ENCODE measurements at places on chromosomes 1 and 21.

- DNase-seq: no peak
Observed at GRCh38 chr1:55141295-55141893, 73.8 kb downstream of the USP24 start.

- DNase-seq: no peak
Observed at GRCh38 chr1:34518146-34518699, 236.6 kb upstream of the GJB5 start.

DNA sequence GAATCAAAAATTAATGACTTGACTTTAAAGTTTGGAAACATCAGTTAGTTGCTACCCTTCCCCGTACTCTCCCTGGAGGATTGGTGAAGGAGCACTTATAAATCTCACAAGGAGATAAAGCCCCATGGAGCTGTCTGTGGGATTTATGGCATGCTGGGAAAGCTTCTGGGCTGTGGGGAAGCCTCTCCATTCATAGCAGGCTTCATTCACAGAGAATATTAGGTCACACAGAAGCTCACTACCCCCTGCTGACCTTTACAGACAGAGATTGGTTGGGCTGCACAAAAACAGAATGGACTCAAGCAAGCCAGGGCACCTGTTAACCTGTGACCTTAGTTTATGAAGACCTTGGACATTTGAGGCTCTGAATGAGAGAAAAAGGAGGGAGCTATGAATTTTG is 32.1 kb downstream of the RGL1 start:
- DNase-seq: no peak

- DNase-seq: no peak
Observed at GRCh38 chr1:156452907-156453306, 47.7 kb downstream of the MEF2D start.

GRCh38 chr21:25834381-25834780 is 99.6 kb downstream of the GABPA start:
- no peak for DNase-seq

DNA sequence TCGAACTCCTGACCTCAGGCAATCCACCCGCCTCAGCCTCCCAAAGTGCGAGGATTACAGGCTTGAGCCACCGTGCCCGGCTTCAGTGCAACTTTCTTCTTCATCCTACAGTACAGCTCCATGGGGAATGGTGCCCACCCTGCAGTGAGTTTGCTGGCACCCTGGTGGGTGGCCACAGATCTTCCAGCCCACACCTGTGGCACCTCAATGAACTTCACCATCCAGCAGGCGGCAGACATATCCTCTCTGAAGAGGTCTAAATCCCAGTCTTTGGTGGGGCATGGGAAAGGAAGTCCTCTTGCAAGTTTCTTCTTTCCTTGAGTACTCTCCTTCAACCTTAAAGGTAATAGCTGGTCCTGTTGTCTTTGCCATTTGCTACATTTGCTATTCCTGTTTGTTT is 18.1 kb upstream of the ZBTB8A start:
- DNase-seq: no peak

- DNase-seq: no peak
Observed at GRCh38 chr1:61081144-61081685, 1.1 kb upstream of the NFIA start.

- no peak for DNase-seq
Observed at GRCh38 chr1:179169616-179170467, 59.6 kb downstream of the ABL2 start.

DNA sequence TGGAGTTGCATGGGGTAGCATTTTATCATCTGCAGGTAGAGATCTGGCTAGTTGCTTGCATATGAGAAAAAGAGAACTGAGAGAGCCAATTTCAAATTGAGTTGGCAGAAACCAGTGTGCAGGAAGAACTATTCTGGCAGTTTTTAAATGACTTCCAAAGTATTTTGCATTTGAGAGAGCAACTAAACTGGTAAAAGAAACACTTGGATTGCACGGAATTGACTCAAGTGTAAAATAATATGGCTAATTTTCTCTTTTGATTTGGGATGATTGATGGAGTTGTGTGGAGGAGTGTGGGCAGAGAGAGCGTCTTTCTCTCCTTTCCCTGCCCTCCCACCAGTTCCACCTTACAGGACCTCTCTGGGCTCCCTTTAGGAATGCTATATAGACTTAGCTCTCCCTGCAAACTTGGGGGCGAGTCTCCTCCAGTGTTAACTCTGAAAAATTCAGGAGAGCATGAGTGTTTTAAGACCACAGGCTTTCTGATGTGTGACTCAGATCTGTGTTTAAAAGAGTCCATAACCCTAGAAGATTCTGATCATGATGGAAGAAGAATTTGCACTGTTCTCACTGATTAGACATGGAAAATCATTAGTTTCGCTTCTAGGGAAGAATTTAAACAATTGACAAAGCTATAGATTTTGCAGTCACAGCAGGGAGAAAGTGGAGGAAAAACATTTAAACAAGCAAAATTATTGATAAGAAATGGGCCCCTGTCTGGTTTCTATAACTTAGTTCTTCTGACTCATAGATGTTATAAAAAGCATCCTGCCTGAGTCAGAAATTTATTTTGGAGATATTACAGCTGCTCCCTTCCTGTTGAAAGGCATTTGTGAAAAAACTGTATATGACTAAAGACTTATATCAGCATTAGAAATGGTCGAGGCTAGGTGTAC is 24.9 kb upstream of the CTBS start:
- no peak for DNase-seq

DNA sequence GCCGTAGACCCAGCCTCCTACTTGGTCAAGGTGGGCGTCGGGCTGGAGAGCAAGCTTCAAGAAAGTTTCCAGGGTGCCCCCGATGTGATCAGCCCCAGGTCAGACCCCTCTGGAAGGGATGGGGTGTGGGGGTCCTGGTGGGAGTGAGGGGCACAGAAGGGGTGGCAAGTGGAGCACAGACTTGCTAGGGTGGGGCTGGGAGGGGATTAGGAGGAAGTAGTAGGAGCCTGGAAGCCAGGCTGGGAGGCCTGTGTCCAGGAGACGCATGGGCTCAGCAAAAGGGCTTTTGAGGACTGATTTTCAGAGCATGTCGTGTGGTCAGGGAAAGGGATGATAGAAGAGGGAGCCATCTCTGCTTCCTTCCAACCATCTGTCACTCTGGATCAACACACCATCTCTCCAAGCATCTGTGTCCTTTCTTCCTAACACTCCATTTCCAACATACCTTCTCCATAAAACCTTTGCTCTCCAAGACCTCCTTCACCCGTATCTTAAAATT is 8.5 kb downstream of the TRIM46 start:
- no peak for DNase-seq

GRCh38 chr21:29888437-29888836 is 51.4 kb downstream of the GRIK1 start:
- no peak for DNase-seq

DNA sequence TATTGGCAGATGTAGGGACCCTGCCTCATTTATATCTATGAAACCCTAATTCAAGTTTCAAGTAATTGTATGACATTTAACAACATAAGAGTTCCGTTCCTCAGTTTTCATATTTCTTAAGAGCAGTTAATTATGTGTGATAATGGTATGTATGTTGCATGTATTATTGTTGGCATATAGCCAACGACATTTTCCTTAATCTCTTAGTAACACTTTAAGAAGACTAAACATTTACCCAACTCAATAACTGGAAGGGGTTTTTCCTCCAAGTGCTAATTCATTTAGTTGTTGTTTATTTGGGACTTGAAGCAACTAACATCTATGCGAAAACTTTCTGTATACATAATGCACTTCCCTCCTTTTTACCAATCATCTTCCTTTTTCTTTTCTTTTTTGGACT is 1.5 kb upstream of the RALGPS2 start:
- DNase-seq: no peak

GRCh38 chr21:39776589-39776988 is 31.6 kb downstream of the IGSF5 start:
- no peak for DNase-seq

DNA sequence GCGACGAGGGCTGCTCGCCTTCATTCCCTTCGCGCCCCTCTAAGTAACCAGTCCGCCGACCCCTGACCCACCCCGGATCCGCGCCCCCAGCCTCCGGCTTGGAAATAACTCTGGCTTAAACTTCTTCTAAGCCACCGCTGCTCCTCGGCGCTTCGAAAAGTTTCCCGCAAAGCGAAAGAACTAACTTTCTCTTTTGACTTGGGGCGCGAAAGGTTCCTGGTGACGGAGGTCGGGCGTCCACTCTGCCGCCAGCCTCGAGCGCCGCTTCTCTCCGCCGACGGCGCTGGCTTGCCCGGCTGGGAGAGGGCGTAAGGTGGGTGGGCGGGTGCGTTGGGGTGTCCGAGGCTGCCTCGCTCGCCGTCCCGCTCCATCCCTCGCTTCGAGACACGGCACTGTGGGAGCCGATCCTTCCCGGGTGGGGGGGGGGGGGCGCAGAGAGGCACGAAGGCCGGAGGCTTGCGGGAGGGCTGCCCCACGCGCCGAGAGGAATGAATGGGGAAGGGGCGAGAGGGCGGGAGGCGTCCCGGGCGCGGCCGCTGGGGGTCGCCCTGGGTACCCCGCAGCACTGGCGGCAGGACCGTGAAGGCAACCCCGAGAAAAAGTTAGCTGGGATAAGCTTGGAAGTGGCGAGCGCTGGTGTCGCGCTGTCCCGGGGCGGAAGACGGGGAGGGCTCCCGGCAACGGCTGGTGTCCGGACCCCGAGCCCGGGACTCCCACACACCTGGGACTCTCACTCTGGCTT is 569 bp downstream of the ATF3 start:
- no peak for DNase-seq

DNA sequence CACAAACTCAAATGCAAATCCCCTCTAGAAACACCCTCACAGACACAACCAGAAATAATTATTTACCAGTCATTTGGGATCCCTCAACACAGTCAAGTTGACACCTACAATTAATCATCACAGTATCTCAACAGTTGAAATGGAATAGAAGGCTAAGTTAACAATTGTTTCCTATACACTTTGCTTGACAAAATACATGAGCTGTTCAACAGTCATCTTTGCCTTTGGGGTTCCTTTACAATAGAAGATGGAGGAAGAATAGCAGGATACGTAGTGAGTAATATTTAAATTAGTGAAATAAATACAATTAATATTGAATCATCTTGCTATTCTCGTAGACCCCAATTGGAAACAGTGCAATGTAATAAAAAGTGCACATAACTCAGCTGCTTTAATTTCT is 487.3 kb upstream of the ADAMTS5 start:
- DNase-seq: no peak

GRCh38 chr1:115158181-115158580 is 68.9 kb upstream of the TSPAN2 start:
- no peak for DNase-seq

DNA sequence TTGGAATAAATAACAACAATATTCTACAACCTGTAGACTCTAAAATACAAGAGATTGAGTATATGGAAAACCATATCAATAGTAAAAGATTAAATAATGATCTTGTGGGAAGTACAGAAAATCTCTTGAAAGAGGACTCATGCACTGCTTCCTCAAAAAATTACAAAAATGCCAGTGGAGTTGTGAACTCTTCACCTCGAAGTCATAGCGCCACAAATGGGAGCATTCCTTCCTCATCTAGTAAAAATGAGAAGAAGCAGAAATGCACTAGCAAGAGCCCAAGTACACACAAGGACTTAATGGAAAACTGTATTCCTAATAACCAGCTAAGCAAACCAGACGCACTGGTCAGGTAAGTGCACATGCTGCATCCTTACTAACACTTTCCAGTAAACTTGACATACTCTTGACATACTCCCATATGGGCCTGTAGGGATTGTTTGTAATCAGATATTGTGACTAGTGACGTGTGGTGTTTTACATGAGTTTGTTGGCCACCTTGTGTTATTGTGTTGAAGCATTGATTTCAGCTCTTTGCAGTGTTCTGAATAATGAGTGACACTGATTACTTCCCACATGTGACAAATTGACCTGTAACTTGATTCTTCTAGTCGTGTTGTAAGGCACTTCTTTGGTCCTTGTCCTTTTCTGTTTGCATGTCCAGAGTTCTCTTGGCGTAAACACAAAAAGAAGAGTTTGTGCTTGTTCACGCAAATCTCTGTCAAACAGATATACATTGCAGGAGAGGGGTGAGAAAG is 28.0 kb downstream of the MACO1 start:
- no peak for DNase-seq

DNA sequence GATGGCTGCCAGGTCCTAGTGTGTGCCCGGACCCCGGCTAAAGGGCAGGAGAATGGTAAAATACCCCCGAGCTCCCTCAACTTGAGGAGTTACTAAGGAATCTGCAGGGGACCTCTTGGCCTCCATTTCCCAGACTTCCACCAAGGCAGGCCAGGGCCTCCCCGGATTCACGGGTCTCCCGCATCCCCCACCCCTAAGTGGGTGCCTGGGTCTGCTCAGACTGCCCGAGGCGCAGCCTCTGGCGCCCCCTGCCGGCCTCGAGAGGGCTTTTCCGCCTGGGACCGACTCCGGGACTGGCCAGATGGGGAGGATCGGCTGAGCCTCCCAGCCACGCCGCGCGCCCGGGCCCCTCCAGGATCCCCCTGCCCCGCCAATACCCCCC is 1.7 kb downstream of the PLEKHG5 start:
- peak; percentile 43 for DNase-seq

DNA sequence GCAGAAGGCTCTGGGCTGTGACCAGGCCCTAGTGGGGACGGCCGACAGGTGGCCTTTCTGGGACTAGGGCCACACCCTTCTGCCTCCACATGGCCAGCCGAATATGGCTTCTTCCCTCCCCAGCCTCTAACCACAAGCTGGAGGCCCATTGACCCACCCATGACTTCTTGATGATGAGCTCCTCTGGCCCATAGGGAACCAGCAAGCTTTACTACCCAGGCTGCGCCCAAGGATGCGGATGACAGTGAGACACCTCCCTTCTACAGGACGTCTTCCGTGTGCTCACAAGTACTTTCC is 41.0 kb downstream of the LDLRAD2 start:
- DNase-seq: no peak

DNA sequence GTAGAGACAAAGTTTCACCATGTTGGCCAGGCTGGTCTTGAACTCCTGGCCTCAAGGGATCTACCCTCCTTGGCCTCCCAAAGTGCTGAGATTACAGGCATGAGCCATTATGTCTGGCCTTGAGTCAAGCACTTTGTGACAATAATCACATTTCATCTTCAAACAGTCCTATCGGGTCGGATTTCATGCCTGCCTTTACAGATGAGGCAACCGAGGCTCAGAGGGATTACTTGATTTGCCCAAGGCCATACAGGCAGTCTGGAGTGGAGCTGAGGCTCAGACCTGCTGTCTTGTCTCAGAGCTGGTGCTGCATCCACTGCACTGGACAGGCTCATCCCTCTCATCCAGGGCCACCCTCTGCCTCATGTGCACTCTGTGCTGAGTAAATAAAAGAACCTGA is 26.6 kb downstream of the FAM151A start:
- DNase-seq: no peak

GRCh38 chr1:27581823-27582243 is 22.1 kb downstream of the AHDC1 start:
- no peak for DNase-seq

DNA sequence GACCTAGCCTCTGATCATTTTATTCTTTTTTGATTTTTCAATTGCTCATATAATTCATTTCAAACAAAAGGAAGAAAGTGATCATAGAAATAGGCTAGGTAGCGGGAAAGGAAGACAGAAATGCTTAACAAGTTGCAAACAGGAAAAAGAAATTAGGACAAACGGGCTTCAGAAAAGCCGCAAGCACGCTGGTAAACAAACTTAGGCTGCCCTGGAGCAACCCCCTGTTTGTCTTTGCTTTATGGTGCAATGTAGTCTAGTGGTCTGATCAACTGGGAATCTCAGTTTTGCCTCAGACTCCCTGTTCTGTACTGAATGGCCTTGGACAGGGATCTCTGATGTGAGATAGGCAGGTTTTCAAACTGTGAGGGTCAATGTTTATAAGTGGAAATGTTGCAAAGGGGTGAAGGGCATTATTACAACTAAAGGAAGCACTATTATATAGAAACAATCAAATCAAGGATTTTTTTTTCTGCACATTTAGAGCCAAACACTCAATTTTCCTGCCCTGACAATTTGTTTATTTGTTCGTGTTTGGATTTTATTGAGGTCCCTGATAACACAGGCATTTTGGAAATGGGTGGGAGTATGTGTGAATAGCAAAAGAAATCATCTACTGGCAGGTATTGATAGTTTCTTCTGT is 146.8 kb upstream of the NRIP1 start:
- no peak for DNase-seq
